ENCODE measurements at places on chromosomes 7 and 10.
A peak's percentile ranks its signal among the peaks of the same experiment; 100 is the strongest.

DNA sequence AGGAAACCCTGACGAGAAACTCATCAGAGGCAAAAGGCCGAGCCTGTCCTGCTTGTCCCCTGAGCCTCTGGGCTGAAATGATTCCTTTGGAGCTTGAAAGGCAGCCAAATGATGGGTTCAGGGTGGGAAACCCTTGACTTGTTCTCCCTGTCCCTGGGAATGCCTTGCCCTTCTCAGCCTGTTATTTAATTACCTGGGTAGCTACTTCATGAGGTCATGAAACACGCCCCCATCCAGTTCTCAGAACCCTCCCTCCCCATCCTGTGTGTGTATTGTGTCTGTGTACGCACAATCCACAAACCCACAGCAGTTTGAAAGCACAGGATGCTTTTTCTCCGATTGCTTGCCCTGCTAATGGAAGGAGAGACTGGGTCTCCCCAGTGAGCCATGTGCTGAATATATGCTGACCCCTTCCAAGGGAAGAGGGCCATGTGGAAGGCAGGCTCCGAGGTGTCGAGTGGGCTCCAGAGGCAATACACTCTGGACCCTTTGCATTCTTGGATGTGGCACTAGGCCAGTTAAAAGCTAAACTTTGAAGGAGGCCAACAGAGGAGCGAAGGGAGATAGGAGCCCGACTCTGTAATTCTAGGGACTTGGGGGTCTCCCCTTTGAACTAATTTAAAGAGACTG, 10.6 kb downstream of the DUSP5 start:
- DNase-seq, result no peak

DNA sequence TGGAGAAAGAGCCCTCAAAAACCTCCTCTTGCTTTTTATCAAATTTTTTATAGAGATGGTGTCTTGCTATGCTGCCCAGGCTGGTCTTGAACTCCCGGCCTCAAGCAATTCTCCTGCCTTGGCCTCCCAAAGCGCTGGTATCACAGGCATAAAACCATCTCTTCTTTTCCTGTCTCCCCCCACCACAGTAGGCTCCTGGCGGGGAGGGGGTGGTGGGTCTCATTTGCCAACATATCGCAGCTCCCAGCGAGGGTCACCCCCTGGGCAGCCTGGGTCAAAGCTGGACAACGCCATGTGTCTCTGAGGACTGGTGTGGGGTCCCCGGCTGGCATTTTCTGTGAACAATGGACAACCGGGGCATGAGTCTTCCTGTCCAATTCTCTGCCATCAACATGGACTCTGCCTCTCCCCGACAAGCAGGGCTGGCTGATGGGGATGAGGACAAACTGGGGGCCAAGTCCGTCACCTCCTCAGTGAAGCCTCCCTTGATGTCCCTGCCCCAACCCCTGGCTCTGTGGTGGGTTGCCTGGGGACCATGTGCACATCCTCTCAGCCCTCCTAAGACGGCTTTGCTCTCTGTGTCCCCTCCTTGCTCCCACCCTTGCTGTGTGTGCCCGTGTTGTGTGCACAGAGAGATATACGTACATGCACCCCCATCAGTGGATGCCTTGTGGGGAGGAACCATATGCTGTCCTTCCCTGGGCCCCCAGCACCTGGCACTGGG, 86.4 kb upstream of the GNA12 start:
- DNase-seq, result no peak

- DNase-seq, result no peak
Observed at GRCh38 chr7:35762781-35763180, 38.1 kb upstream of the SEPTIN7 start.

DNA sequence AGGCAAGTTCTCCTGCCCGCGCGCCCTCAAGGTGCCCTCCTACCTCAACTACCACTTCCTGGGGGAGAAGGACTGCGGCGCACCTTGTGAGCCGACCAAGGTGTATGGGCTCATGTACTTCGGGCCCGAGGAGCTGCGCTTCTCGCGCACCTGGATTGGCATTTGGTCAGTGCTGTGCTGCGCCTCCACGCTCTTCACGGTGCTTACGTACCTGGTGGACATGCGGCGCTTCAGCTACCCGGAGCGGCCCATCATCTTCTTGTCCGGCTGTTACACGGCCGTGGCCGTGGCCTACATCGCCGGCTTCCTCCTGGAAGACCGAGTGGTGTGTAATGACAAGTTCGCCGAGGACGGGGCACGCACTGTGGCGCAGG, 1.4 kb downstream of the FZD1 start:
- DNase-seq, result no peak

DNA sequence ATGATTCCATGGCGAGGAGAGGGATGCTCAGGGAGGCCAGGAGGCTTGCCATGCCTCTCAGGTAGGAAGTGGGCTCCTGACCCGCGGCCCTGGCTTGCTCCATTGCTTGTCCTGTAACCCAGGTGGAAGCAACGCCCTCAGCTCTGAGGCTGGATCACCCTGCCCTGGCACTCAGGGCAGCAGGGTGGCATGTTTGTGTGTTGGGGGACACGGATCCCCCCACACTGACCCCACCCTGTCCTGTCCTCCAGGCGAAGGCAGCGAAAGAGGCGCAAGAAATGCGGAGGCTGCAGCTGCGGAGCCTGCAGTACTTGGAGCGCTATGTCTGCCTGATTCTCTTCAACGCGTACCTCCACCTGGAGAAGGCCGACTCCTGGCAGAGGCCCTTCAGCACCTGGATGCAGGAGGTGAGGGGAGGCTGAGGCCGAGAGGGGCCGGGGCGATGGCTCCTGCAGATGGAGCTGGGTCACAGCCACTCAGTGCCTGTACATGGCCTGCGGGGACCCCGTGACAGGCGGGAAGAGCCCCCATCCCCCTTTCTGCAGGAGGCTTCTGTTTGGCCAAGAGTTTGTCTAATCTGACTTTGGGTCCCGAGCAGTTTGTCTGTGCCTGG, 38.3 kb downstream of the PRF1 start:
- no peak for DNase-seq

- no peak for DNase-seq
Observed at GRCh38 chr10:128657548-128657947, 531.3 kb upstream of the MKI67 start.

GRCh38 chr10:100623521-100624230, 87.9 kb downstream of the HIF1AN start:
- no peak for DNase-seq

DNA sequence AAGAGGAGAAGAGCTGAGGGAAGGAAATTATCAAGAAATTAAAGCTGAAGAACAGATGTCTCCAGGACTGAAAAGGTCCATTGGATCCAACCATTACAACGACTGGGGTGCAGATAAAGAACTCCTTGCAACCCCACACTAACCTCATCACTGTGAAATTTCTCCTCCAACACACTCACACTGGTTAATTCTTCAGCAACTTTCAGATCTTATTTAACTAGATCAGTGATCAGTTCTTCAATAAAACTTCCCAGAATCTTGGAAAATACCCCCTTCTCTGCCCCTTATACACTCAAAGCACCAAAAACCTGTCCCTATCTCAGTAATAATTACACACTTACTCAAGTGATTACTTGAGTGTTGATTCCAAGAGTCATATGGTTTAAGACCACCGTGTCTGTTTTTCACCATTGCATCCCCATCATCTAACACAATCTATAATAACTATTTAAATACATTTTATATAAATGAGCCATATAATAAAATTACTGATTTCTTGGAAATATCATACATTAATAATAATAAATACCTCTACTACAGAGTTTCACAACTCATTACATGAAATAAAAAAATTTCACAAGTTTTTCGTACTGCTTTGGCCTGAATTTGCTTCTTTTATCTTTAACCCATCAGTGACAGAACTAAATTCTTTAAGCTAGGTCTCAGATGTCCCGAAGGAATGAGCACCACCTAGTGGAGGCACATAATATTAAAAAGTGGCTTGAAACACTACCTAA, 123.7 kb downstream of the MPP7 start:
- no peak for DNase-seq

DNA sequence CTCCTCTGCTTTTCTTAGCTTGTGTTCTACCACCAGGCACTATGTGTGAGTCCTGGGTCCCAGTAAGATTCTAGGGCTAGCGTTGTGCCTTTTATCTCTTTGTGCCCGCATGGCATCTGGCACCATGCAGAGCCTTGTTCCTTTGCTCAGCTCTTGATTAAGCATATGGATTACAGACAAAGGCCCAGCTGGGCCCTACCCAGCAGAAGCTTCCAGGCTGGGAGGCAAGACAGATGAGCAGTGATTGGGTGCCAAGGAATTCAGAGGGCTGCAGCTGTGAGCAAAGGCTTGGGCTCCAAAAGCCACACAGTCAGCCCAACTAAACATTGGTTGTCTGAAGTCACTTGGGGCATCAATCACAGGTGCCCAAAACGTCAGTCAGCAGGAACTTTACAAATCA, 2.0 kb downstream of the ACSM6 start:
- DNase-seq, result peak; percentile 58

GRCh38 chr7:142196066-142196840, 61.6 kb downstream of the PRSS58 start:
- no peak for DNase-seq

DNA sequence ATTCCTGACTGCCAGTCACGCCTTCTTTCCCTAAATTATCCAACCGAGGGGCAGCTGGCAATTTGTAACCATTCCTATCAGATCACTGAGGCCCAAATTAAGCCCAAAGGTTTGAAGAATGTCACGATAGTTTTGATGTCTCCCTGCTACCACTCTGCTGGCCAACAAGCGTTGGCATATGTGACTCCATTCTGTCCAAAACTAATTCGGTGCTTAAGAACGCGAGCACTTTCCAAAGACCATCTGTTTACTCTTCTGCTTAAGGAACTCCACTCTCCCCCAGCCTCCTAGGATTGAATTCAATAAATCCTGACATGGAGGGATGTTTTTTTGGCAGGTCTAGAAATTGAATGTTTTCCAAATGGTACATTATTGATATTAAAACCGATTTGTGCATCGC, 131.5 kb upstream of the CTBP2 start:
- no peak for DNase-seq

GRCh38 chr10:27225642-27226257, 14.8 kb downstream of the ACBD5 start:
- no peak for DNase-seq

DNA sequence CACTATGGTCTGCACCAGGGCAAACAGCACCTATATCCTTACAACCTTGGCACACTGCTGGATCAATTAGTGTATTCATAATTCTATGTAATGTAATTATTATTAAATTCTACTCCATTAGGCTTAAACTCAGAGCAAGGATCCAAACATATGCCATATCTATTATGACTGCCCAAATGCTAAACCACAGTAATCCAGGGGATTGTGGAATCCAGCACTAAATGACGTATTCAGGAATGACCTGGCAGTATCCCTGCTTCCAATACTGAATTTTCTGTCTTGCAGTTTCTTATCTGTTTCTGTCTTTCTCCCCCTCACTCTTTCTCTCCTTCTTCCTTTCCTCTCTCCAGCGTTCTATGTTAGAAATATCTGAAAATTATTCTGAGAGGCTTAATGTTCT, 16.5 kb upstream of the UBE2D1 start:
- no peak for DNase-seq
